ENCODE measurements at places on chromosomes 2 and 18.

GRCh38 chr2:187509667-187510417 is 44.4 kb downstream of the TFPI start:
- DNase-seq: no peak

GRCh38 chr2:195003881-195004471 is 653.0 kb upstream of the SLC39A10 start:
- DNase-seq: no peak

- no peak for DNase-seq
Measured at GRCh38 chr2:145086910-145087309, 567.0 kb upstream of the ZEB2 start.

- DNase-seq: no peak
Measured at GRCh38 chr2:32864334-32865111, 82.2 kb upstream of the LTBP1 start.

All from stimulated activated CD8-positive, alpha-beta memory T cell treated with anti-CD3 and anti-CD28 coated beads, Interleukin-7, amount 100 ng/mL, for 1 hour (primary cell).